HCEC 1CT (cell line): ENCODE measurements at places on chromosomes 13 and 19.

DNA sequence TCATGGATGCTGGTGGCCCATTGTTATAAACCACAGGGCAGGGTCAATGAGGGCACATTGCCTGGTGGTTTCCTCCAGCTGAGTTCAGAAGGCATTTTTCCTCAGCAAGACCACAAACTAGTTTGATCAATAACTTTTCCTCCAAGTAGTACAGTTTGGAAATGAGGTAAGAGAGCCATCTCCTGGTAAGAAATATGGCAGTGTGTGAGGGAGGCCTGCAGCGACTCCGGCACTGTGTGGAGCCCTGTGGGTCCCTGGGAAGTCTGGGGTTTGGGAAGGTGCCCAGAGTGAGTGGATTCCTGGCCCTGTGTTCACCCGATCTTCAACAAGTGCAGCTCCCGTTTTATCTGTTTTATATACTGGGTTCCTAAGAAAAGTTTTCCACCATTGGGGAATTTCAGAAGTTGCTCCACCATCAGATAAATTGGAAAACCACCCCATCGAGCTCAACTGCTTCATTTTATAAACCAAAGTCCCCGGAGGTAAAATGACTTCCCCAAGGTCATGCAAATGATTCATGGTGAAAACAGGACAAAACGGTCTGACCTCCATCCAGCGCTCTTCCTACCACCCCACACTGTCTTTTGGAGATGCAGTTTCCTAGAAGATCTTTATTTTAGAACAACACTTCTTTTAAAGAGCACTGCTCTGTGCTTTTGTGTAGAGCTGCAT lies 148.4 kb downstream of the KATNAL1 start:
- peak; percentile 42 for DNase-seq

GRCh38 chr19:5291588-5292193 lies 48.9 kb downstream of the PTPRS start:
- DNase-seq, result no peak

GRCh38 chr13:83184819-83185218 lies 697.5 kb downstream of the SLITRK1 start:
- peak; percentile 74 for DNase-seq

DNA sequence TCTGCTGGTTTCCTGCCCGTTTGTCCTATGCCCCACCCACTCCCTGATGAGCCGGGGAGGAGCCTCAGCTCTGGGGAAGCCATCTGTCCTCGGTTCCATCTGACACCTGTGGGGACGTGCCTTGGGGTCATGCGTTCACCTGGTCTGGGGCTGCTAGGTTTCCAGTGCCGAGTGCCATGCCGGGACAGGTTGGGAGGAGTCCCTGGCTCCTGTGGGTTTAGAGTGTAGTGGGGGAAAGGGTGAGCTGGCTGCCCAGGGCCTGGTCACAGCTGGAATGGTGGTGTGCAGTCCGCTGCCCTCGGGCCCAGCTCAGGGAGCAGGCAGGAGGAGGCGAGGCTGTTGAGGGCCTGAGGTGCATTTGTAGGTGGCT lies 2.5 kb downstream of the KDM4B start:
- DNase-seq, result no peak

DNA sequence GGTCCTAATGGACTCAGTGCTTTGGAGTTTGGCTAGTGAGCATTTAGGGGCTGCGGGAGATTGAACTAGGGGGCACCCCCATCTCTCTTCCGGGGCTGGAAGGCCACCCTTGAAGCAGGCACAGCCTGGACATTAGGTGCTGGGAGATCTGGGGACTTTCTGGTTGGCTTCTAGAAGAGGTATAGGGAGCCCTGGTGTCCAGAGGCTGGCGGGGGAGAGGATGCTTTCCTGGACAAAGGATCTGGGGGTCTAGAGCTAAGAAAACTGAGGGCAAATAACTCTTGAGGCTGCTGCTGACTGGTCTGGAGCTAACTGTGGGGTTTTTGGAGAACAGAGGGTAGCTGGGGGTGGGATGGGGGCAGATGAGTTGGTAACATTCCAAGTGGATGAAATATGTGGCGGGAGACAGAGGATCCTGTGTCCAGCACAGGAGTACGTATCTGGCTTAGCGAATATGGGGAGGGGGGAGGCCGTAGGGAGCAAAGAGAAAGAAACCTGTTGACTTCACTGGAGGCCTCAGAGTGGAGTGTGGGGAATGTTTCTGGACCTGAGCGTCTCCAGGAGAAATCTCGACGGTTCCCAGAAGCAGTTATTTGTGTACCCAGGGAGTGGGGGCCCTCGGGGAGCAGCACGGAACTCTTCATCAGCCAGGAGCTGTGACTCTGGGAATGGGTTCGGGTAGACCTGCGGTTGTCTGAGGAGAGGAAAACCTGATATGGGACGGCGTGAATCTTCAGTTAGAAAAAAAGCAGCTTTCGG lies 1.4 kb downstream of the HNRNPUL1 start:
- DNase-seq, result peak; percentile 14

GRCh38 chr19:15404780-15405211 lies 14.0 kb downstream of the AKAP8L start:
- no peak for DNase-seq

- peak; percentile 6 for DNase-seq
Observed at GRCh38 chr19:38145623-38146022, 78.4 kb downstream of the DPF1 start.

DNA sequence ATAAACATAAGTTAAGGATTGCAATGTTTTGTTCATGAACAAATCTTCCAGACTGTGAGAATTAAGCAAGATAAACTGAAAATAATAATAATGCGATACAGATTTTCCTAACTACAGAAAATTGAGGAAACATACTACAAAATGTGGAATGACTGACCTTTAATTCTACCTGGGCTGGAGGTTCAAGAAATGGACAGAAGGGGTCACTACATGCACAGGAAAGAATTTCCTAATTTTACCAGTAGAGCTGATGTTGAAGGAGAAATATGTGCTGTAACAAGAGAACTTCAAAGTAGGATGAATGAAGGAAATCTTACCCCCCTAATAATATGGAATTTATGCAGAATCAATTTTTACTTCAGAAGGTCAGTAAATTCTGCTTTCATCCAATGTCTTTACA lies 62.3 kb downstream of the ZNF627 start:
- DNase-seq, result no peak

- no peak for DNase-seq
Observed at GRCh38 chr13:87331178-87331577, 340.0 kb upstream of the SLITRK5 start.

- no peak for DNase-seq
Observed at GRCh38 chr19:16671652-16672274, 10.8 kb downstream of the TMEM38A start.

DNA sequence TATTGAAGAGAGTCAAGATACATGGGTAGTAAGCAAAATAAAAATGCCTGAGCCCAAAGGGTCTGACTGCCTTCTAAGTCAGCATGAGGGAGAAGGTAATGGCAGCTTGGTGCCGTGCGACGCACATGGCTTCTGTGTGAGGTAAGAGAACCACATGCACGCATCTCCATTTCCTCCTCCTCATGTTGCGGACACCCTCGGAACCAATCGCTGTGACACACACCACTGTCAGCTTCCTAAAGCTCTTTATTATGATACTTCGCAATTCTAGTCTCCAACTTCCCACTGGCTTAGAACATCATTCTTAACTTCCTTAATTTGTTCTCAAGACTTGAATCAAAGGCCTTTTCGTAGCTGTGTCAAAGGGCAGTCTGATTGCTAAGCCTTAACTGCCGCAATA lies 170.1 kb downstream of the OXGR1 start:
- DNase-seq, result no peak

- no peak for DNase-seq
Observed at GRCh38 chr19:51546650-51547396, 15.4 kb upstream of the SIGLEC6 start.

GRCh38 chr13:111905609-111905945 lies 161.4 kb upstream of the SOX1 start:
- no peak for DNase-seq

GRCh38 chr13:35484384-35484783 lies 7.9 kb upstream of the MAB21L1 start:
- DNase-seq, result no peak

DNA sequence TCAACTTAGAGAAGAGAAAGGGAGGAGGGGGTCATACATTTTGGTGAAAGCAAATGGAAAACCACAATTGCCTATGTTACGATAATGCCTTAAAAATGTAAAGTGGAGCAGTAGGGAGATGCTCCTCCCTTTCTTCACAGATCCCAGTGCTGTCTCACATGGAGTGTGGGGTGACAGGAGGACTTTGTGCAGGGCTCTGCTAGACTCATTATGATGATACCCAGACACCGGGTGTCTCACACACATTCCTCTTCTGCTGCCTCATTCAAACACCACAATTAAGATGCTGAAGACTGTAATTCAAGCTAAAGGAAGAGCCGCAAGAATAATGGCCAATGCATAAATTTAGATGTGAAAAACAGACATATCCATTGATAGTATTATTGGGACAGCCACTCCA lies 150.6 kb downstream of the LHFPL6 start:
- DNase-seq, result peak; percentile 27

GRCh38 chr13:110643768-110644421 lies 28.6 kb downstream of the NAXD start:
- DNase-seq, result no peak

DNA sequence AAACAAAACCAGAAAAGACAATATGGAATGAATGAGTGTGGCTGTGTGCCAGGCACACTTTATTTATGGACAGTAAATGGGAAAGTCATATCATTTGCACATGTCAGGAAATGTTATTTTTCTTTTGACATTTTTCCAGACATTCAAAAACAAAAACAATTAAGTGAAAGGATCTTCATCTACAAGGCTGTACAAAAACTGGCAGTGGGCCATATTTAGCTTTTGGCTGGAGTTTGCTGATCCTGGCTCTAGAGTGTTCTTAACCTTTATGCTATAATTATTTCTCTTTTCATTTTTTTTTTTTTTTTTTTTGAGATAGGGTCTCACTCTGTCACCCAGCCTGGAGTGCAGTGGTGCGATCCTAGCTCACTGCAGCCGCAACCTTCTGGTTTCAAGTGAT lies 6.5 kb upstream of the TNFSF9 start:
- DNase-seq, result no peak

- peak; percentile 46 for DNase-seq
Observed at GRCh38 chr13:83048419-83048818, 833.9 kb downstream of the SLITRK1 start.

- DNase-seq, result no peak
Observed at GRCh38 chr13:32407854-32408253, 20.1 kb downstream of the N4BP2L1 start.

DNA sequence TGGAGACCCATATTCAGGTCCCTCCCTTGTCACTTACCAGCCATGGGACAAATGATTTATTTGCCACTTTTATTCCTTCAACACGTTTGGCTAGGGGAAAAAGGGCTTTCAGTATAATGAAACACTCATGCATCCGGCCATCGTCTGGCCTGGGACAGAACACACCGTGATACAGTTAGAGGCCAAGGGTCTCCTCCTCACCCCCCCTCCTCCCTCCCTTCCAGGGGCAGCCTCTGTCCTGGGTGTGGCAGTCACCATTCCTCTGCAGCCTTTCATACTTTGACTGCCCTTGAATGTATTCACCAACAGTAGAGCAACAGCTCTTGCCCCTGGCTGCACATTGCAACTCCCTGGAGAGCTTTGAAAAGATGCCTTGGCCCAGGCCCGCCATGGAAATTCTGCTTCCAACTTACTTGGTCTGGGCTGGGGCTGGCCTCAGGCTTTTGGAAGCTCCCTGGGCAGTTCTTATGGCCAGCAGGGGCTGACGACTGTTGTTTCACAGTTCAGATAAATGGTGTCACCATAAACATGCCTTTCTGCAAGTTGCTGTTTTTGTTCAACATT lies 3.0 kb downstream of the PAK4 start:
- DNase-seq, result no peak

DNA sequence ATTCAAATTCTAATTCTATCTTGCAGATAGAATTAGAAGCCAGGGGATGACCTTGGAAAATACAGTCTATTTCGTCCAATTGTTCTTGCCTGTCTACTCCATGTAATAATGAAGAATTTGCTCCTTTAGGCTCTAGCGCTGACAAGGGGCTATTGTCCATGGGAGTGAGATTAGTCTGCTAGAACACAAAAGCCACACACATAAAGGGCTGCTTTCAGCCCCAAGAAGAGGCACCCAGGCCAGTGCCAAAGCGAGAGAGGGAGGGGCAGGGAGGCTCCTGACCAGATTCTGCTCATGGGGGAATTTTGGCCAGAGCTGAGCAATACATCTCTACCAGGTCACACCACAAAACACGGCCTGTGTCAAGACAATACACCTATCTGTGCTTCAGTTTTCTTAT lies 1306.9 kb downstream of the UQCRFS1 start:
- no peak for DNase-seq

- DNase-seq, result peak; percentile 32
Observed at GRCh38 chr19:34173193-34173956, 1.1 kb downstream of the LSM14A start.

- DNase-seq, result no peak
Observed at GRCh38 chr19:10603084-10603872, 16.2 kb upstream of the AP1M2 start.

DNA sequence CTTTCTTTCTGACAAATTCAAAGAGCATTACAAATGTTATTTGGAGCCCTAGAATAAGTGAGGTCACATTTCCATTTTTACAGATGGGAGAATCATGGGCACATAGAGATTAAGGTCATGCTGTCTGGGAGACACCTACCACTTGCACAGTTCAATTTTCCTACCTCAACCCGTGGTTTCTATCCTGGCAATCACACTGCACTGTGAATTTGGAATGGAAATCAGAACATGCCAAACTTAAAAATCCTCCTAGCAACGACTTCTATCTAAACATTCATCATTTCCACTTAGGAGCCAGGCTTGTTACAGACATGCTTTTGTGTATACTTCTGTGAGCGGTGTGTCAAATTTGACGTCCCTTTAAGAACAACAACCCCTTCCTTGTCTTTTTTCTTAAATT lies 251.5 kb downstream of the DNAJC15 start:
- DNase-seq, result no peak

DNA sequence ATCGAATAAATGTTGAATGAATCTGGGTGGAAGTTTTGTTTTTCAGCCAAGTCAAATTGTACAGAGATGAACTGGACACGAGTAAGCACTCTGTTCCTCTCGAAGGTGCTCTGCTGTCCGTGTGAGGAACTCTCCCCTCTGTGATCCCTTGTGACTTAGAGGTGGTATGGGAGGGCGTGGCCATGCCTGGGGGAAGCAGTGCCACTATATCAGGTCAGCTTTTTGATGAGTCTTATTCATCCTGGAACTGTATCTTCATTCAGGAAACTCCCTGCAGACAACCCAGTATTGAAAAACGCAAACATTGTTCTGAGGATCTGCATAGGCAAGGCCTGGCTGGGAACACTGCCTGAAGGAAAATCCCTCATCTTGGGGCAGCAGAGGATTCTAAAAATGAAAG lies 45.7 kb upstream of the FLT1 start:
- no peak for DNase-seq

GRCh38 chr13:28110414-28110813 lies 10.0 kb upstream of the FLT3 start:
- no peak for DNase-seq

- DNase-seq, result no peak
Observed at GRCh38 chr19:2888731-2889224, 11.9 kb upstream of the ZNF57 start.

DNA sequence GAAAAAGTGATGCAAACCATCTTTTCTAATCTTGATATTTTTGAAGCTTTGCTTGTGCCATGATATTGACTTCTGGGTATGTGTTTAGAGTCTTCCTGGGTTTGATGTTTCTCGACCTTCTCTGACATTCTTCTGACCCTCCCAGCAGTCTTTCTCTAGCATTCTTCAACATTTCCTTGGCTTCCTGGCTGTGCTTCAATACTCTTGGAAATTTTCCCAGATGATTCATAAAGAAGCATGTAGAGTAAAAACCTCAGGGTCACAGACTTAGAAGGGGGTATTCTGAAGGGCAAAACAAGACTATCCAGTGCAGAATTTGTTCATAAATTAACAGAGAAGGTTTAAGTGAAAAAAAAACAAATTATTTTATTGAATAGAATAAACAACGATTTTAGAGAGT lies 946.3 kb upstream of the PCDH9 start:
- DNase-seq, result peak; percentile 67
